ENCODE measurements at places on chromosomes 13 and 19.

- DNase-seq = no peak
Measured at GRCh38 chr19:47019431-47020041, at the start of gene NPAS1. NPAS1 (plus strand) TSS chr19:47019837; CDS start chr19:47021048, 1,211 bp downstream.

DNA sequence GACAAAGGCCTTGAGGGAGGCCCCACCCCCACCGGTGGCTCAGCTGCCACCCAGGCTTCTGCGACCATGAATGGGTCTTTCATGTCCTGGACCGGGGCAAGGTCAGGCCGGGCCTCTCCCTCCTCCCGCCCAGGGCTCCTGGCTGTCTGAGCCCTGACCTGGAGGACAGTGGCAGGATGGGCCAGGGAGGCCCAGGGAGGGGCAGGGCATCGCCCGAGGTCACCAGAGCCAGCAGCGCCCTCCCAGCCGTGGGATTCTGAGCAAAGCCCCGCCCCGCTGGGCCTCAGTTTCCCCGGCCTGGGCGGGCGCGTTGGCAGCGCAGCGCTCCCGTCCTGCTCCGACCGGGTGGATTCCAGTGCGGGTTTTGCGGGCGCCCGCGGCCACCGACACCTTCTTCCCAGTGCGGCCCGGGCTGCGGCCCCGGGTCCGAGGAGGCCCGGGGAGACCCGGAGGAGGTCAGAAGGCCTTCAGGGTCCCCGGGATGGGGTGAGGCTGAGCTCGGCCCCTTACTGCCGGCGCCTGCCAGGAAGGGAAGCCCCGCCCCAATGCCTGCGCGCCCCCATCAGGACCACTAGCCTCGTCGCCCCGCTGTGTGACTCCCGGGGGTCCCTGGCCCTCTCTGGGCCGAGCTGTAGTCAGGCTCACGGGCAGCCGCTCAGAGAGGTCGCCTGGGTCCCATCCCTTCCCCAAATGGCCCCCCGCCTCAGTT is 24.6 kb upstream of the SEMA6B start:
- no peak for DNase-seq

- DNase-seq = no peak
Measured at GRCh38 chr19:42378225-42379215, 11.6 kb downstream of the CNFN start.

DNA sequence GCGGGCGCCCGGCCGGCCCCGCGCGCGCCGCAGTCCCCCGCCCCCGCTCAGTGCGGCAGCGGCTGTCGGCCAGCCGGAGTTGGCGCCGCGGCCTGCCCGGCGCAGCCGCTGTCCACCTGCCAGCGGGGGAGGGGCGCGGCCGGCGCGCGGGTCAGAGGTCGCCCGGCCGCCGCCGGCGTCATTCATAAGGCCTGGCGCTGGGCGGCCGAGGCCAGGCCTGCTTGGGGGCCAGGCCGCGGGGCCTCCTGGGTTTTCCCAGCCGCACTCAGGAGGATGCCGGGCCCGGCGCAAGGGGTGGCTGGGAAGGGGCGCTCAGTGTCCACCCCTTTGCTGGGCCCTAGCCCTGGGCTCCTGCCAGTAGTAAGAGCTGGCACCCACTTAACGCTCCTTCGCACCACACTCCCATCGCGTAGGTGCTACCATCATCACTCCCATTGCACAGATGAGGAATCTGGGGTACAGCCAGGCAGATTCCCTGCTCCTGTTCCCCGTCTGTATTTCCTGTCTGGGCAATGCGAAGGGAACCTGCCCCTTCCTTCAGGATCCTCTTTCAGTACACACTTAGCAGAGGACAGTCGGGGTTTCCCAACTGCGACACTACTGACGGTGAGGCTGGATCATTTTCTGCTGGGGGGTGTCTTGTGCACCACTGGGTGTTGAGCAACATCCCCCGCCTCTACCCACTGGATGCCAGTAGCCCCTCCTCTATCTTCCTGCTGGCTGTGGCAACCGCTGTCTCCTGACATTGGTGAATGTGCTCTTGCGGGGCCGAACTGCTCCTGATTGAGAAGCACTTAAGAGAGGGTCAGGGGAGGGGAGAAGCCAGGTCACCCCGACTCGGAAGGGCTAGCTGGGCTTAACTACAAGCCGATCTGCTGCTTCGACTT is 846 bp upstream of the PRKACA start:
- peak; percentile 79 for DNase-seq

DNA sequence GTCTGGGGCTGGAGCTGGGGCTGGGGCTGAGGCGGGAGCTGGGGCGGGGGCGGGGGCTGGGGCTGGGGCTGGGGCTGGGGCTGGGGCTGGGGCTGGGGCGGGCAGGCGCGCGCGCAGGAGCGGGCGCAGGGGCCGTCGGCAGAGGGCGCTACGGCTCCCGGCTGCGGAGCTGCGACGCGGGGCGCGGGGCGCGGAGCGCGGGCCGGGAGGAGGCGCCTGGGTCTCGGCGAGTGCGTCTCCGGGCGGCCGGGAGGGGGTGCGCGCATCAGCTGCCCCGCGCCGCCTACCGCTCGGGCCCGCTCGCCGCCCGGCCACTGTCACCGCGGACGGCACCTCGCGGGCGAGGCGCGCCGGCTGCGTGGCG is 422 bp upstream of the MTUS2 start:
- peak; percentile 58 for DNase-seq

DNA sequence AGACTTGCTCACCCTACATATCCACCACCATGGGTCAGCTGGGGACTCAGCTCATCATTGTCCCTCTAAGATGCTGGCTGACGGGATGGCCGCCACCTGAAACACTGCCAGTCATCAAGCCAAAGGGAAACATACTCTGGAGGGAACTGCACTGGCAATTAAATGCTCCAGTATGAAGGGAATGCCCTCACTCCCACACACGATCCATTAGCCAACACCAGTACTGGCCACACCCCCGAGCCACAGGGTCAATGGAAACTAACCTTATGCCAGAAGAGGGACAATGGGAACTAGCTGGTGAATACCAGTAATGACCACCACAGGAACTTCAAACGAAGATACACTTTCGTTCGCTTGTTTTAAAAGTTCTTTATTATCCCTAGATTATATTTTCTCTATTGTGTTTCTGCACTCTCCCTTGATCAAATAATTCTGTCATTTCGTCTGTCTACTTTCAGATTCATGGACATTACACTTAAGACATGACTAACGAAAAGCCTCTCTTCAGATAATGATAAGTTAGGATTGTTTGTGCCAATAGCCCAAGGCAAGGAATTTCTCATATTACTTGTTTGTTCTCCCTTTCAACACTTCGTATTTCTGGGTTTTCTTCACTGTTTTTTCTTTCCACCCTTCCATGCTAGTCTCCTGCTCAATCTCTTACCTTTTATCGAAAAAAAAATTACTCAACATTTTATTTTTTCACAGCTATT is 1.7 kb upstream of the ZNF507 start:
- no peak for DNase-seq

- no peak for DNase-seq
Measured at GRCh38 chr13:44146138-44146537, 227.5 kb upstream of the SERP2 start.

DNA sequence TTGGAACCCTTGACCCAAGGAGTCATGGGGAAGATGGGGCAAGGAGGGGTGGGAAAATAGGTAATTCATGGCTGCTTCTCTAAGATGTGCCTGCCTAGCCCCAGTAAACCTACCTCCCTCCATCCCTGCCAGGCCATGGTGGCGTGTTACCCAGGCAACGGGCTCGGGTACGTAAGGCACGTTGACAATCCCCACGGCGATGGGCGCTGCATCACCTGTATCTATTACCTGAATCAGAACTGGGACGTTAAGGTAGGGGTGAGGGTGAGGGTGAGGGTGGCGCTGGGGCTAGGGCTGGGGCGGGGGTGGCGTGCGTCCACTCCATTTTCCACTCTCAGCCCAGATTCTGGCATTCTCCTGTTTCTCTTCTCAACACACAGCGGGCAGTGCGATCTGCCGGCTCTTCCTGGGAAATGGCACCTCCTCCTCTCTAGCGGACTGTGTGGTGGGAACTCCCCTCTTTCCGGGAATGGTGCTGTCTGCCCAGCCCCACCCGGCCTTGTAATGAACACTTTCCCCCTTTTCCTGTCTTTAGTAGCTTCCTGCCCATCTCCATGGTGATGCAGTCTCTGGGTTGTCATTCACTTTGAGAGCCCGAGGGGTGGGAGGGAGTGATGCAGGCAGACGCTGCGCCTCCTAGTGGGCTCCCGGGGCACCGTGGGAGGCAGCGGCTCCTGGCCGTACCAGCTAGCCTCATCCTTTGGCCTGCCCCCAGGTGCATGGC is 7.6 kb downstream of the EGLN2 start:
- DNase-seq = peak; percentile 89

DNA sequence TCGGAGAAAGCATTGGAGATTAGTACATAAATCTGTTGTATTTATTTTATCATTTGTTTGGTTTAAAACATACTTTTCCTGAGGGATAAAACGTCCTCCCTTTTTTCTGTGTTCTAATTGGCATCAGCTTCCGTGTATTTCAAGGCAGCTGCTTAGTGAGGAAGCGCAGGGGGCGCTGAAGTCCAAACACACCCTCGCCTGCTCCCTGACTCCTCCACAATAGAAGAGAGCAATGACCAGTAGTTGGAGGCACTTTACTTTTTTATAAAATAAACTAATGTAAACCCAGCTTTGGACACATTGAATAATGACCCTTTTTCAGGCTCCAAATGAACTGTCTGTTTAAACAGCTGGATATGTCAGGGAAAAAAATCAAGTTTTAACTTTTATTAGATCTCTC is 79.9 kb downstream of the RNASEH2B start:
- peak; percentile 83 for DNase-seq

DNA sequence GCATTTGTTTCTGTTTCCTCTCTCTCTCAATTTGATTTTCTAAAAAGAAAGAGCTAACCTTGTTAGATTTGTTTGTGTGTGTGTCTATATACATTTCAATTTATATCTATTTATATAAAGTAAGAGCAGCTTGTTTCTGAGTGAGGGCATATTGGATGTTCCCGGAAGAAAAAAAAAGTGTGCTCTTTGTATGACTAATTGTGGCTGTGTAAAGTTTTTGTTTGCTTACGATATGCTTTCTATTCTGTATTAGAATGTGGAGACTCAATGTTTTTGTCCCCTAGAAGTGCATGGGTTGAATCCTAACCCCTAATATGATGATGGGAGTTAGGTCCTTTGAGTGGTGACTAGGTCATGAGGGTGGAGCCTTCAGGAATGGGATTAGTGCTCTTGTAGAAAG is 66.6 kb upstream of the C1QTNF9B start:
- no peak for DNase-seq

GRCh38 chr13:100523411-100523810 is 65.2 kb downstream of the GGACT start:
- no peak for DNase-seq

DNA sequence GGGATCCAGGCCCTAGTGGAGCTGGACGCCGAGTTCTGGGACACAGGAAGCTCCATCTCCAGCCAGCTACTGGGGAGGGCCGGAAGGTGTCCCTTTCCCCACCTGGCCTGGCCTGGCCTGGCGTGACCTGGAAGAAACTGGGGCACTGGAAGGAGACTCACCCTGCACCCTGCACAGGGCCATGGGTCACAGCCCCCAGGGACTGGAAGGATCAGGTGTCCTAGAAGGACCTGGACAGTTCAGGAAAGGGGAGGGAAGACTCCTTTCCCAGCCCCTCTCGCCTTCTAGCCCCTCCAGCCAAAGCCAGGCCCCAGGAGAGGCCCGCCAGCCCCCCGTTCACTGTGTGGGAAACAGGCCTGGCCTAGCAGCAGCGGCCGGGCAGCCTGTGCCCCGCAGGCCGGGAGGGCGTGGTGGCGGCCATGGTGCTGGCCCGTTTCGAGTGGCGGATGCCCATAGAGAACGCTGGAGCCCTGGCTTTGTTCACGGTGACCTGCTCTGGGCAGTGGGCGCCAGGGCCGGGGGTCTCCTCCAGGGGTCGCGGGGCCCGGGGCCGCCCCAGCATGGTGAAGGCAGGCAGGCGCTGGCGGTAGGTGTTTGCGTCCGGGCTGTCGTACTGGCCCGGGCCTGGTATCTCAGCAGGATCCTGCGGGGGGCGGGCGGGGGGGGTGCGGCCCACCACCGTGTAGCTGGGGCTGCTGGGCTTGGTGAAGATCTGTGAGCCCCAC is 2.8 kb upstream of the SHC2 start:
- DNase-seq = no peak

GRCh38 chr13:64272681-64273080 is 2857.0 kb upstream of the PCDH20 start:
- DNase-seq = no peak

DNA sequence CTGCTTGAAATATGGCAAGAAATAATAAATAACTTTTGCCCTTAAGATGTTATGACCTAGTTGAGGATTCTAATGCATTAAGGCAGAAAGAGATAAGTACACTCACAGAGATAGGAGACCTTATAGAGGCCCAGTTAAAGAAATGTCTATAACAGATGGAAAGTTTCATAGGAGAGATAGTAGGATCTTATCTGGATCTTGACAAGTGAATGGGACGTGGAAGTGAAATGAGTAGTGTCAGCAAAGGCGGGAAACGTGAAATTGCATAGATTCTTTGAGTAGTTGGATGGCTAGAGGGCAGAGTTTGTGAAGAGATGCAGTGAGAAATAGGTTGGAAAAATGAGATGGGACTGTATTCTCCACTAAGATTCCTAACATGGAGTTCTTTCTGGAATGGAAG is 71.2 kb downstream of the HS6ST3 start:
- DNase-seq = no peak

DNA sequence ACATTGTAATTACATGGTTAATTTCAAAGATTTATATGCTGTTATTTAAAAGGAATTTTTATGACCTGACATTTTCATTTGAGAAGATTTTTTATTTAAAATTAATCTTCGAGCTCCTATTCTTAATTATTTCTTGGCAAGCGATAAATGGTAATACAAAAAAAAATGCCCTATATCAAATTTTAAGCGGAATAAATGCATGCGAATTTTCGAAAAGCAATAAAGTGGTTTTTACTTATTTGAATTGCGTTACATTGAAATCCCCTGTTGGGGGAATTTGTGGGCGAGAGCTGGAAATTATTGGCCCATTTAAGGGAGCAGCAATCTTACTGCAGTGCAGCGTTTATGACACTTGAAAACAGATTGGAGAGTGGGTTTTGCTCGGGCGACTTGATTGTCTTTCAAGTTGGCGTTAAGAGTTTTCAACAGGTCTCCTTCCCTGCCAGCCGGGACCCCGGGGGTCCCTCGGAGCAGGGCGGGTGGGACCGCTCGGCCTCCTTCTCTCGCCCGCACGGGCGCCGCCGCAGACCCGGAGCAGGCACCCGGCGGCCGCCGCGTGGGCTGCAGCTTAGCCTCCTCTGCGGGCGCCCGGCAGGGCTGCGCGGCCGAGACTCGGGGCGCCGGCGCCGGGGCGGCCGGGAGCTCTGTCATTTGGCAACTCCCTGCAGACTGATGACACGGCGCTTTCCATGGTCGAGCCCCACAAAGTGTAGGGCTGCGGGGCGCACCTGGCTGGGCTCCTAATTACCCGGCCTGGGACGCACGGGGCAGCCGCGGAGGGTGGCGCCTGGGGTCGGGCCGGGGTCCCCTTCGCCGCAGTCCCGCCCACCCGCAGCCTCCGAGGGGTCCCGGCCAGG is 255.1 kb upstream of the SOX21 start:
- DNase-seq = peak; percentile 44

GRCh38 chr19:531753-532560 is at the start of gene CDC34:
CDC34 (plus strand) TSS chr19:531760; CDS start chr19:531932, 172 bp downstream.
- peak; percentile 39 for DNase-seq

DNA sequence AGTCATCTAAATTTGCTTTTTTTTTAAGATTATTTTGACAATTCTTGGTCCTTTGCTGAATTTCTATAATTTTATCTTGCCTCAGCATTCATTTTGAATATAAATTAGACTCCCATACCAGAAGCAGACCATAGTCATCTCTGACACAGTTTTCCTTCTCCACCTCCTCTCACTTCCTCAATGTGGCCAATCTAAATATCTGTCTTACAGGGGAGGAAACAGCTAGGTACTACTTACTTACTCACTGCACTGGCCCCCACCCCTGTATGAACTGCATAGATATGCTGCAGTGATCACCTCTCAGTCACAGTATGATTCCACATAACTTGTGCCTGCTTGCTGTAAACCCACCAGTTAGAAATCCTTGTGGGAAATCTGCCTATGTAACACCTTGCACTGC is 665.6 kb downstream of the FGF9 start:
- no peak for DNase-seq
